ENCODE measurements at places on chromosomes 12 and 14.

GRCh38 chr12:89417246-89417977, 65.1 kb upstream of the DUSP6 start:
- no peak for DNase-seq

DNA sequence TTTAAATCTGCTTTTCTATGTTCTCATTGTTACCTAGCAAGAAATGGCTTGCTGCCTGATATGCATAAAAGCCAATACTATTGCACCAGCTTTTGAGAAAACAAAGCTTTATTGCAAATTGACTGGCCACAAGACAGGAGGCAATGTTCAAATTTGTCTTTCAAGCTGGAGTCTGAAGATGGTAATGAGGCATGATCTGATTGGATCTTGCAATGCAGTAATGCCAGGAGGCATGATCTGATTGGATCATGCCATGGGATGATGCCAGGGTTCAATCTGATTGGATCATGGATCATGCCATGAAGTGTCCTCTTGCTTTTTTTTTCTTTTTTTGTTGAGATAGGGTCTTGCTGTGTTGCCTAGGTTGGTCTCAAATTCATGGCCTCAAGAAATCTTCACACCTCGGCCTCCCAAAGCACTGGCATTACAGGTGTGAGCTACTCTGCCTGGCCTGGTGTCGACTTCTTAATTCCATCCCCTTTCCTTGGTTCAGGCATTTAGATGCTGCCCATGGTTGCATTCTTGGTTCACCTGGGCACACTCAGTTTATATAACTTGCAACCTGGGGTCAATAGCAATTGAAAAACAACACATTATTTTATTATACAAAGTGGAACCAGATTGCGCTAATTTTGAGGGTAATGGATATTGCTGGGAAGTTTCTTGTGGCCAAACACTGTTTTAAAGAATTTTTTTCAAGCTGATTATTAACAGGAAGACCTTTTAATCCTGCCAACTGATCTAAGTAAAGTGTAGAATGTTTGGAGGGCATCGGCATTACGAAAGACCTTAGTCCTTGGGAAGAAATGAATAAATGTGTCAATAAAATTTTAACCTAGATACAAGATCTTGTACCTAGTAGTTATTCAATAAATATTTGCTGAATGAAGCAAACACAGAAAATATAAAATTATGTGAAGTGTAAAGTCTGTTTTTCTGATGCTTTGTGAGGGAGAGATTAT, 38.8 kb downstream of the HSD17B6 start:
- no peak for DNase-seq

DNA sequence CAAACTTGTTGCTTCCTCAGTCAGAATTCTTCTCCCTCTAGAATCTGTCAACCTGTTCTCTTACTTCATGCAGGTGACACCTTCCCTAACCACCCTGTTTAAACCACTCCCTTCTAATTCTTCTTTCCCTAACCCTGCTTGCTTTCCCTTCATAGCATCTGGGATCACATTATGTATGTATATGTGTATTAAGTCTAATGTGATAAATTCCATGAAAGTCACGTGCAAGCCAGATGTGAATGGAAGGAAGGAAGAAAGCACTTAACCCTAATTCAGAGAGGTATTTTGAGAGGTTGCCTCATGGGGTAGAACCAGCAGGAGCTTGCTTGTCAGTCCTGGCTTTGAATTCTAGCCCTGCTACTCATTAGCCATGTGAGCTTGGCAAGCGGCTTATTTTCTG, 340.0 kb downstream of the TRHDE start:
- no peak for DNase-seq

DNA sequence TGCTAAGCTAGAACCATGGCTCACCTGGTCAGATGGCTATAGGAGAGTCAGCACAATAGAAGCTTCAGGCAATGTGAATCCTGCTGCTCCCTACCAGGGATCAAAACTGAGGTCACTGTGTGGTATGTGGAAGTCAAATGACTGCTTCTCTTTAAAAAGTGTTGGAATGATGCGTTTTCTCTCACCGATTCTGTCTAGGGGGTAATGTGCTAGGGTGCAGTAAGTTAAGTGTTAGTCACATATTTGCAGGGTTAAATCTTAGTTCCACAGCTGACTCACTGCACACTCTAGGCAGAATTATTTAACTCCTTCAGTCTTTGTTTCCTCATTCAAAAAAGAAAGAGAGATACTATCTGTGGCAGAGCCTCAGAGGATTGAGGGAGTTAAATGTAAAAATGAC, 696.6 kb downstream of the DIO2 start:
- peak; percentile 71 for DNase-seq

GRCh38 chr14:24179961-24180796, 8.3 kb downstream of the REC8 start:
- peak; percentile 91 for DNase-seq

DNA sequence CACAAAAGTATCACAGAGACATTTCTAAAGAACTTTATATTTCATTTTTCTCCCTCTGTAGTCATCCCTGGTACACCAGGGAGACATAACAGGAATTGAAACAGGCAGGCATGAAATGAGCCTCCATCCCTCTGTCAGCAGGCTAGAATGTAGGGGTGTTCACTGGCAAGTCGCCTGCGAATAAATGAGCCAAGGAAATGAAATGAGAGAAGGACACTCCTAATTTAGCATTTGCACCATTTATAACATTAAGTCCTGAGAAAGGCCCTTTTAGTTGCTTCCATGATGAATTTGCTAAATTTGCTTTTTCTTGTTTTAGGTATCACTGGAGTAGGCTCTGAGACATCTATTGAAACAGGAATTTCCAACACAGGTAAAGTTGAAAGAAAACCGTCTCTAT, 192.4 kb upstream of the CNTN1 start:
- DNase-seq = no peak

DNA sequence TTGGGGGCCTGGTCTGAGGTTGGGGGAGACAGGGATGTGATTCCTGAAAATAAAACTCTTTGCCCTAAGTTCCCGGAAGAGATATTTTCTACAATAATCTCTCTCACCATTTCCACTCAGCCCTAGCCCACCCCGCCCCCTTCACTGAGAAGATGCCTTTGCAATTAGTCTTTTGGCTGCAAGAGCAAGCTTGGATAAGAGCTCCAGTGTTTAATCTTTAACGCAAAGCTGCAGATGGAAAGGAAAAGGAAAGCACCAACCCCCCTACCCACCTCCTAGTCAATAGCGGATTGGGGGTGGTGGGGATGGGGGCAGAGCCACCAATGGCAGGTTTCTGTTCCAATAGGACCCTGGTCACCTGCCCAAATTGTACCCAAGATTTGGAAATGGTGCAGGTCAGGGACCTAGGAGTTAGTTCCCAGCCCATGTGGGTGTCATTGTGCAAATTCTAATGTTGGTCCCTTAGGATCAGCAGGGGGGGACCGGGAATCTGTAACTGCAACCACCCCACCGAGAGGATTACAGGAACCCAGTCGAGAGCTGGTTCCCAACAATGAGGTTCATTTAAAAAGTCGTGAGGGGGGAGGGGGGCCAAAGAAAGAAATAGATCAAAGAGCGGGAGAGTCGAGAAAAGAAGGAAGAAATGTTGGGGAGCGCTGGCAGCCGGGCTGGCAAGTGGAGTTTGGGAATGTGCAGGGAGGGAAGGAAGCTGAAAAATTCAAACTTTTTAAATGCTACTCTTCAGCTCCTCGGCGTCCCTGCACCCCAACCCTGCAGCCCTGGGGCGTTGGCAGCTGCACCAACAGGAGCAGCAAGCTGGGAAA, 1.6 kb downstream of the ZFP36L1 start:
- DNase-seq = peak; percentile 72

- no peak for DNase-seq
Measured at GRCh38 chr12:63220921-63221320, 69.9 kb upstream of the AVPR1A start.

- DNase-seq = no peak
Measured at GRCh38 chr14:49930720-49931119, 37.8 kb downstream of the ARF6 start.

GRCh38 chr14:50955373-50956043, 11.2 kb upstream of the PYGL start:
- peak; percentile 84 for DNase-seq

GRCh38 chr12:71636704-71637115, 26.9 kb downstream of the ZFC3H1 start:
- DNase-seq = peak; percentile 74

GRCh38 chr12:111424793-111425251, 19.1 kb downstream of the SH2B3 start:
- DNase-seq = no peak

GRCh38 chr14:56797569-56798446, 12.5 kb downstream of the OTX2 start:
- no peak for DNase-seq

DNA sequence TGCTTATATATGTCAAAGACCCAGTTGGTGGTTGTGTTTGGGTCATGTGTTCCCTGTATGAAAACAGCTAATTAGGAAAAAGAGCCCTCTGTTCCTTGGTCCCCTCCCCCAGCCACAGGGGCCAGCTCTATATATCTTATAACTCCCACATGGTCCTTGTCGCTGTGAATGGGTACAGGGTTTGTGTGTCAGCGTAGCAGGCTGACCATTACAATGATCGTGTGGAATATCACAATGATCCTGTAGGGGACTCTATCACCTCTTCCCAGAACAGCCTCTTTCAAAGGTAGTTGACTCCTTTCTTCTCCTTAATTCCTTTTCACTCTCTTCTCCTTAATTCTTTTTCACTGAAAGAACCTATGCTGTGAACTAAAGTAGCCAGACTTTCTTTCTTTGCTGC, 51.6 kb upstream of the RIC8B start:
- DNase-seq = no peak

DNA sequence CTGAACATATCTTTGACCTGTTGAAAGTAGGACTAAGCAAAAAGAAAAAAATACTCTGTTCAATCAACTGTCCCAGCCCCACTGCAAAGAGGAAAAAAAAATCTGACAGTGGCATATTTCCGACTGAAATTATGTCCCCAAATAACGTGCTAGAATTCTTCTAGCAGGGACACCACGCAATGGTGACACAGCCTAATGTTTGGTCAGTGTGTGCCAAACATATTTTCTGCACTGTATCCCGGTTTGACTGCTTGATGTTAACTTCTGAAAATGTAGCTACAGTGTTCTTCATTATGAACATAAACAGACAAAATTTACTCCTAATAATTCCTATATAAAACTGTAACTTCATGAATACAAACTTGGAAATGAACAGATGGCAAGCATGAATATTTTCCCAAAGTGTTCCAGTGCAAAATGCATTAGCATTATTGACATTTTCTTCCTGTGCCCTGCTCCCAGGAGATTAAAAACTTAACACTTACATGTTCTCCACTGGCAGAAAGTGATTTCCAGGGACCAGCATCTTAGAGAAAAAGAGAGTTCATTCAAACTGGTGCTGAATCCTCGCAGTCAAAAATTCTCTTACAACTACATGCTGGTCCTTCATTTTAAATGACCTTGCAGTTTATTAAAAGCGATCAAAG, 72.4 kb upstream of the SYT1 start:
- no peak for DNase-seq

DNA sequence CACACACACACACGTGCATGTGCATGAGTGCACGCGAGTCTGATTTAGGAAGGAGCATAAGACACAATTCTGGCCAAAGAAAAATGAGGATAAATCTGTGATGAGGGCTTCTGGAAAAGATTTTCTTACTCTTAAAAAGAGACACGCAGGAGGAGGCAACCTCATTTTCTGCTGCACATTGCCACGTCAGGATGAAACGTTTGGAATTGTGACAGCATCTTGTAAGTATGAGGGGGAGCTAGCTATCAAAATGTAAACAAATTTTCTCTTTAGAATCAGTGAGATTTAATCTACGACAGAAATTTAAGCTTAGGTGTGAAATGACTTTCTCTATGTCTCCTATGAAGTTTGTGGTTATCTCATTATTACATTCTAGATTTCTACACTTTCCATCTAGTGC, 31.1 kb upstream of the NUBPL start:
- no peak for DNase-seq

GRCh38 chr12:61414470-61414869, 845.7 kb upstream of the USP15 start:
- DNase-seq = no peak

- DNase-seq = no peak
Measured at GRCh38 chr12:89386138-89386537, 33.8 kb upstream of the DUSP6 start.

DNA sequence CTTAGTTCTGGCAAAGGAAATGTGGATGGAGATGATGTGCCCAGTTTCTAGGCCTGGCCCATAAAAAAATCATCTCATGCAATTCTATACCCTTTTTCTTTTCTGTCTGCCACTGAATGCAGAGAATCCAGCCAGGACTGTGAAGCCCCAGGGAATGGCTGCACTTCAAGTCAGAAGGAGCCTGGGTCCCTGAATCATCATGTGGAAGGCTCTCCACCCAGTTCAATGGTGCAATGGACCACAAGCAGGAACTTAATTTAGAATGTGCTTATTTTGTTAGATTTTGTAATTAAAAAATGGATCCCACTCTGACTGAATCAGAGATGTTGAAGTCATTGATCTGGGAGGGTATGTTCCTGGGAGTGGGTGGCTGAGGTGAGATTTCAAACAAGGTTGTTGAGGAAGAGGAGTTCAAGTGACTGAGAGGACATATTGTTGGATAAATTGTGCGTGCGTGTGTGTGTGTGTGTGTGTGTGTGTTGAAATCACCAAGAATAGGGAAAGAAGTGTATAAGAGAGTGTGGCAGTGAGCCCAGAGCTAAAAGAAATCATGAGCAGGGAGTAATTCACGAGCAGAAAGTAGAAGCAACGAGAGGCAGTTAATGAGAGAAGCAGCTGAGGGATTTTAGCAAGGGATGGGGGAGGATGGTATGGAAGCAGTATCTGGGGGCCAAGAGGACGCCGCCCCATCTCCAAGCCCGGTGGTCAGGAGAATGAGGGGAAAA, 125.4 kb downstream of the TMX1 start:
- DNase-seq = no peak

- DNase-seq = no peak
Measured at GRCh38 chr12:38373784-38374183, 57.2 kb downstream of the ALG10B start.

DNA sequence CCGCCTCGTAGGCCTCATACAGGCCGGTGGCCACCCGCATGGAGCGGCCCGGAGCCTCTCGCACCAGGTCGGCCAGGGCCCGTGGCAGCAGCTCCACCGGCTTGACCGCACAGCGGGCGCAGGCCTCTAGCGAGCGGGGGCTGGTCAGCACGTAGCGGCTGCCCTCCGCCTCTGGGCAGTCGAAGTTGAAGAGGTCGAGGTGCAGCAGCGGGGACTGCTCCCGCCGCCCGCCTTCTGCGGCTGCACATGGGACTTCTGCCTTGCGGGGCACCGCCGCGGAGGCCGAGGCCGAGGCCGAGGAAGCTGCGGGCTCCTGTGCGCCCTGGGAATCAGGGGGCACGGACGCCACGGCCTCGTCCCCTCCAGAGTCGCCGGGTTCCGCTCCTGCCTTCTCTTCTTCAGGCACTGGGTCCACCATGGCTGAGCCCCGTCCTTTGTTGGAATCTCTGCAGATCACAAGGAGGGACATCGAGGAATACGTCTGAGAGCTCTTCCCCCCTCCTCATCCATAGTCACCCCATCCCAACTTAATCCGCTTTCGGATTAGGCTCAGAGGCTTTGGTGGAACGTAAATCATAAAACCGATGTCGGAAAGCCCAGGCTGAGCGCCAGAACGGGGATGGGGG, 1.4 kb downstream of the CCDC177 start:
- DNase-seq = no peak

GRCh38 chr14:23523229-23524016, 28.1 kb downstream of the ZFHX2 start:
- DNase-seq = no peak
